NCI-H146 (cell line): ENCODE measurements at places on chromosomes 1 and 21.

DNA sequence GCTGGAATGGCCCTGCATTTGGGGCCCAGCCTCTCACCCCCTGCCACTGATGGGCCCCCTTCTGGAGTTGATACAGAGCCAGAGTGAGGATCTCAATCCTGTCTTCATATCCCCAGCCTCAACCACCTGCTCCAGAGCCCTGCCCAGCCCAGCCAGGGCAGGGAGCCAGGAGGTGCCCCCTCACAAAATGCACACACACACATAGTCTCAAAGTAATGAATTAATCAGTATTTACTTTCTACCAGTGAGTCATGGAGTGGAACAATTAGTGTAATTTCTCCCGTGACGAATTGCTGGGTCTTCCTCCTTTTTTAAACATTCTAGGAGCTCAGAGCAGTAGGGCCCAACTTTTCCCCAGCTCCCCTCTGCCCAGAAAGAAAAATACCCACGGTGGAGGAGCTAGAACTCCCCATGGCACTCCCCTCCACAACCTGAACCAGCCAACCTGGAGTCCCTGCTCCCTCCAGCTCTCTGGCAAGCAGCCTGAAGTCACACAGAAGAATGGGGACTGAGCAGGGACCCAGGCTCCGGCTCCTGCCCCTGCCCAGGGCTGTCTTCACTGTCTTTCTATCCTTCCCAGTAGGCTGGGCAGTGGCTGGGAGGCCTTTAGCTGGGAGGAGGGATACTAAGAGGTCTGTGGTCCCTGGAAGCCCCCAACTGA is 29.3 kb downstream of the SDC3 start:
- DNase-seq: peak; percentile 39

GRCh38 chr1:178877896-178878295 is 7.0 kb upstream of the ANGPTL1 start:
- no peak for DNase-seq

DNA sequence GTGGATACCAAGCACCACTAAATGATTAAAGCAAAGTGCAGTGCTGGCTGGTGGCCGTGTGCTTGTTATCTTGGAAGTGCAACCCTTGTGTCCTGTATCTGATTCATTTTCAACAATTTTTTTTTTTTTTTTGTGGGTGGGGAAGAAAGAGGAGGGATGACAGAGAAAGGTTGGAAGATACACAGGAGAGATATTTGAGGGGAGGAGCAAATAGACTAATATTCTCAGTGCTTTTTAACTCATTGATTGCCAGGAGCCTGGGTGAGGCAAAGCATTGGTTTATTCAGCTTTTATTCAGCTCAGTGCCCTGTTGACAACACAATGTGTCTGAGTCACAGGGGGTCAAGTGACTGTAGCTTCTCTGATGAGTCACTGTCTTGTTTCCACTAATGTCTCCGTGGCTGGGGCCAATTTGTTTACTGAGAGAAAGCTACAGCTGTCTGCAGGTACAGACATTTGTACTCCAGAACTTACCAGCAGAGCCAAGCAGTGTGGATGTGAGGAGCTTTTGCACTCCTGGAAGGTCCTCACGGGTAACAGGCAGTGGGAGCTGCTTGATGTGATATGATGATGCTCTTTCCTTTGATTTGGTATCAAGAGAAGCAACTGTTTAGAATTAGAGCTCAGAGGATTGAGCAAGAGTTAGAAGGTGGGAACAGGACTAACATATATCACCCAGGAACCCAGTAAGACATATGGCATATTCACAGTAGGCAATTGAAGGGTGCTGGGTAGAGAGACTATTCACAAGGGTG is 23.6 kb upstream of the DNM3 start:
- peak; percentile 81 for DNase-seq

GRCh38 chr1:26771643-26772321 is 16.0 kb upstream of the PIGV start:
- no peak for DNase-seq

DNA sequence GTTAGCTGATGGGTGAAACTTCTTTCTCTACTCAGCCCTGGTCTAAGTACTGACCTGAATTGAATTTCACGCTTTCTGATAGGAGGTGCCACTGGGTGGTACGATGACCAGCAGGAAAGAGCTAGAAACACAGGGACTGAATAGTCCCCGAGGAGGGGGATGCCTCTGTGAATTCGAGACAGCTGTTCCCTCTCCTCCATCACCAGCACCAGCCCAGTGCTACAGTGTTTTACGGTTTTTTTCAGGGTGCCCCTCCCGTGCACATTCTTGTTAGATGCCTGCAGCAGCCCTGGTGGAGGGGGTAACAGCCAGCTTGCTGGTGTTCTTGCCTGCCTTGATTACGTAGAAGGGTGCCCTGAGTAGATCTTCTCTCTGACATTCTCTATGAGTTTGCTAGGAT is 7.1 kb downstream of the HUNK start:
- no peak for DNase-seq

GRCh38 chr1:244200596-244200995 is 149.5 kb downstream of the ZBTB18 start:
- DNase-seq: peak; percentile 76

GRCh38 chr1:119144813-119145212 is 4.4 kb upstream of the WARS2 start:
- no peak for DNase-seq

DNA sequence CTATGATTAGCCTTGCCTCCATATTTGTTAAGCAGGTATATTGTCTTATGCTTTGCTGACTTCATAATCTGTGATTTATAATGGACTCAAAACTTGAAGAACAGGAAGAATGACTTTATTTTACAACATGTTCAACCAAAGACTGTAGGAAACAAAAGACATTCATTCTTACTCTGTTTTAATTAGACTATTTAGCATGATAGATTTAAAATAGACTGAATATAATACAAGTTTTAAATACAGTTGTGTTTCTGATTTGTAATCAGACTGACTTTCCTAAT is 63.1 kb downstream of the CDC14A start:
- no peak for DNase-seq

DNA sequence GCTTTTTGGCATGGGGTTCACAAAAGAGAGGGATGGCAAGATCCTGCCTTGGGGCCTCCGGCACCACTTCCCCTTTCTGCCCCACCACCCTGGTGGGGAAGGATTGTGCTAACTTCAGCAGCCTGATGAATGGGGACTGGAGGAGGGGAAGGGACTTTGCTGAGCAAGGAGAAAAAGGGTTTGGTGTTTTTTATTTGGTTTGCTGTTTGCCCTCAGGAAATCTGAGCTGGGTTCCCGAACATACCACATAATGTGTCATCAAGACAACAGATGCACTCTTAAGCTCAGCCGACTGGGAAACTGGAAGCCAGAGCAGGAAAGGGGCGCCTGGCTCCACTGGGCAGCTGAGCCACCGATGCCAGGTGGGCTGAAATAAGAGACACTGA is 19.8 kb downstream of the OLFML2B start:
- DNase-seq: no peak

DNA sequence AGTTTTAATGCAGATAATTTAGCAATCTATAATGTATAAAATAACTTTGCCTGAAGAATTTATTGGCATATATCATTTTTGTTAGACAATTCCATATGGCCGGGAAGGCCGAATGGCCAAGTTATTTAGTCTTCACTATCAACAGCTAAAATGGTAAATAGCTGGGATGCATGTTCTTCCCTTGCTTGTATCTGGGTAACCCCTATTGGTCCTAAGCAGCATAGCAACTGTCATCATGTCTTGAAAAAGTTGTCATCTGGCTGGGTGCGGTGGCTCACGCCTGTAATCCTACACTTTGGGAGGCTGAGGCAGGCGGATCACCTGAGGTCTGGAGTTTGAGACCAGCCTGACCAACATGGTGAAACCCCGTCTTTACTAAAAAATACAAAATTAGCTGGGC is 340.0 kb upstream of the DPYD start:
- DNase-seq: no peak

GRCh38 chr1:163265547-163265946 is 56.2 kb upstream of the NUF2 start:
- no peak for DNase-seq

GRCh38 chr1:48572646-48573258 is 100.7 kb upstream of the SPATA6 start:
- DNase-seq: peak; percentile 70

DNA sequence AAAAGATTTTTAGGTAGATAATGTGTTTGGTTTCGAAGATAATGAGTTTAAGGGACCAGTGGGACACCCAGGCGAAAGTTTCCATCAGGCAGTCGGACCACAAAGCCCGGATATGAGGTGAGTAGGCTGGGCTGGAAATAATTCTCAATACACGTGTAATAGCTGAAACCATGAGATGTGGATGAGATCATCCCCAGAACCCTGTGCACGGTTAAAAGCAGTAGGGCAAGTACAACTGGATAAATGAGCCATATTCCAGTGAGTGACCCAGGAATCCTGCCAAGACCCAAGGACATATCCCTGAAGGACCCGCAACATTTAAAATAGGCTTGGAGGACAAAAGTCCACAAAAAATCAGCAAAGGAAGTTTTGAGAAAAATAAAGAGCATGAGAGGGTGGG is 21.5 kb upstream of the NHLH2 start:
- no peak for DNase-seq
